ENCODE measurements at places on chromosomes 4 and X.

- no peak for DNase-seq
Observed at GRCh38 chrX:18647621-18648020, 24.3 kb downstream of the RS1 start.

GRCh38 chr4:152188801-152189200, 347.1 kb downstream of the FBXW7 start:
- no peak for DNase-seq

- DNase-seq, result no peak
Observed at GRCh38 chr4:6199422-6199921, 877 bp downstream of the JAKMIP1 start.

- DNase-seq, result no peak
Observed at GRCh38 chr4:123672987-123673386, 276.4 kb downstream of the SPRY1 start.

DNA sequence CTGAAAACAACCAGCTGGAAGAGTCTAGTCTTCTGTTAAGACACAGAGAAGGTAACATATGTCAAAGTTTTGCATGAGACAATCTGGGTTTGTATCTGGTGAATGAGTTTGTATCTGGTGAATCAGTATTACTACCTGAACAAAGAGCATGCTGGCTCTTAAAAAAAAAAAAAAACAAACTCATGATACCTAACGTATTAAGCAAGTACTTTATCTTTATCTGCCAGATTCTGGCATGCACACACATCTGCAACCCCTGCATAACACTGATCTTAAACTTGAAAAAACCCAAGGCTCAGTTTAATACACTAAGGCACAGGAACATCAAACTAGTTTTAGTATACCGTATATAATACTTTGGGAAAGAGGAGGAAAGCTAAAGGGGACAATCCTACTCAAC, 5.8 kb downstream of the YTHDC1 start:
- no peak for DNase-seq

DNA sequence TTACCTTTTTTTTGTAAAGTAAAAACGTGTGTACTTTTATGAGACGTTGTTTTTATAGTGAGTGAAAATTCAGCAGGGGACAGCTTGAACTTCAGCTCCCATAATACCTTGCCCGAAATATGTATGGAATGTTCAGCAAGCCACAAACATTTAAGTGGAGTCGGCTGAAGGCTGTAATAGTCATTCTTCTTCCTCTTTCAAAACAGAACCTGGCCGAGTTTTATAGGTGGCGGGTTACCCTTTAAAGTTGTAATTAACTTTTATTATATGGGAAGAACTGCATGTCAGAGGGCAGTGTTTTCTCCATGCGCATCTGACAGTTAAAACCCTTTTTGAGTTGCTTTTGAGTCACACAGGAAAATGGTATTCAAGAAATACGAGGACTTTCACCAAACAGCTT, 50.7 kb downstream of the CLDN34 start:
- no peak for DNase-seq

DNA sequence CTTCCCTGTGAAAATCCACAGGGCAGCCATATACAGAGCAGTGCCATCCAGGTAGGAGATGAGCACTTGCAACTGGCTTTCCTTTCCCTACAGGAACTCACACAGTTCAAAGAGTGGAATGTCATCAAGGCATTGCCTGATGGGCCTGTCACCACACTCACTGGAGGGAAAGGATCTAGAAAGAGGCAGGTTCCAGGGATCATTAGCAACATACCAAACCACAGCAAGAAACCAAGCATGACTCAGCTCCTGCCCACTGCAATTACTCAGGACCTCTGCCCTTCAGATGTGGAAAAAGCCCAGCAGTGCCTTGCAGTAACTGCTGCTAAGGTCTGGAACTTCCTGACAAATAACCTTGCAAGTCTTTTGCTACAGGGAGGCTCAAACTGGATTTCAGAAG, 101.2 kb downstream of the ZNF674 start:
- no peak for DNase-seq
